Lower lobe of right lung (tissue), 2 donors: ENCODE measurements at places on chromosomes 16 and 17. TPM values are rescaled to one million over a fixed set of nuclear protein-coding genes. Genes with fewer than 3 reads are reported as not detected.

Gene FOXL1
- 0.83 TPM for total RNA-seq

GRCh38 chr17:40317880-40318829 is 9.2 kb downstream of the RARA start:
- DNase-seq, result peak; percentile 96

DNA sequence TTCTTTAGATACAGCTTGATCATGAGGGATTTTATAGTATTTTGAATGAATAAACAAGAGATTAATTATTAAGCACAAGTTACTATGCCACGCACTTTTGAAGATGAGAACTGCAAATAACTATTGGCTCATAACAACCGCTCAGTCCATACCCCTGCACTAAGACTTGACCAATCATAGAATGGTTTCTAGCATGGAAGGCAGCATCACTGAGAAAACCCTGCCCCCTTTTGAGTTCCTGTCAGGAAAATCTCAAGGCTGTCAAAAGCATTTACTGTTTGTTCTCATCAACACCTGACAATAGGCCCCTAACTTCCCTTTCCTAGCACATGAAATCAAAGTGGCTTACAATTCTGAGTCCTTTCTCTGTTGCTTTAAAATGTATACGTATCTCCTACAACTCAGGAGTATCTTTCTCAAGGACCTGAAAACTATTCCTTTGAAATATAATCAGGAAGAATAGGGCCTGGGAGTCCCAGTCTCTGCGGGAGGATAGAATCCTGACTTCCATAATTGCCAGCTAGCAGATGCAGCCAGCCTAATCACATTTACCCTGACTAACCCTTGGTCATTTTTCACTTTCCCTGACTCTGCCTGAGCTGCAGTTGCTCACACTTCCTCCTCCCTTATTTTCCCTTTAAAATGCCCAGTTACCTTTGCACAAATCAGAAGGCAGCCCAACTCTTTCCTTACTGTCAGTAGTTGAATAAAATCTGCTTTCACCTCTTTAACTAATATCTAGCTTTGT is 9.1 kb upstream of the MMD start:
- no peak for DNase-seq

GRCh38 chr16:46743232-46743719 is 4.9 kb downstream of the MYLK3 start:
- DNase-seq, result no peak

Gene GNAO1
- 1.8 TPM for total RNA-seq

GRCh38 chr16:87842209-87842869 is 27.0 kb downstream of the SLC7A5 start:
- DNase-seq, result no peak

Gene OR3A3
- total RNA-seq, result not detected

DNA sequence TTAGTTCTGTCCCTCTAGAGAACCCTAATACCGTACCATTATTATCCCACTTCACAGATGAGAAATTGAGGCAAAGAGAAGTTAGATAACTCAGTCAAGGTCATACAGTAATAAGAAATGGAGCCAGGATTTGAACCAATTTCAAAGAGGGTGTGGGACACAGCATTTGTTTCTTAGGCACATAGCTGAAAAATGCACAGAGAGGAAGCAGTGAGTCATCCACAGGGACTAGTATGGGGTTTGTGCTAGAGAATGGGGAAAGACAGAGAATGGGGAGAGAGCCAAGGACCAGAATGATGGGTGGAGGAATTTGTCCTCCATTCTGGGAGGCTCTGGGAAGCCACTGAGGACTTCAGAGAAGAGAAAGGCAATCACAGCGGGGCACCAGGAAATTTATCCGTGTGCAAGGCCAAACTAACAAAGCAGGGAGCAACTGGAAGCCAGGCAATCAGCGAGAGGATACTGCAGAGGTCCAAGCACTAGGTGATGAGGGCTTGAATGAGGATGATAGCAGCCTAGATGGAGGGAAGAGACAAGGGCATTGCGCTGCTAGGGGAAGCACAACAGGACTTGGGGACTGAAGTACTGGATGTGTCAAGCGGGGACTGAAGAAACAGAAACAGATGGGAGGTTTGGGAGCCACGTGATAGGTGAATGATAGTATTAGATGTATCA is 78.1 kb upstream of the ZFHX3 start:
- DNase-seq, result no peak

- DNase-seq, result peak; percentile 71
Measured at GRCh38 chr16:84832488-84833143, 12.8 kb downstream of the CRISPLD2 start.

GRCh38 chr17:3735515-3735914 is 11.8 kb downstream of the HASPIN start:
- no peak for DNase-seq

- no peak for DNase-seq
Measured at GRCh38 chr17:13776027-13776551, 174.4 kb upstream of the HS3ST3A1 start.

Gene KRT32
- total RNA-seq, result not detected

Gene CDRT15
- total RNA-seq, result not detected

DNA sequence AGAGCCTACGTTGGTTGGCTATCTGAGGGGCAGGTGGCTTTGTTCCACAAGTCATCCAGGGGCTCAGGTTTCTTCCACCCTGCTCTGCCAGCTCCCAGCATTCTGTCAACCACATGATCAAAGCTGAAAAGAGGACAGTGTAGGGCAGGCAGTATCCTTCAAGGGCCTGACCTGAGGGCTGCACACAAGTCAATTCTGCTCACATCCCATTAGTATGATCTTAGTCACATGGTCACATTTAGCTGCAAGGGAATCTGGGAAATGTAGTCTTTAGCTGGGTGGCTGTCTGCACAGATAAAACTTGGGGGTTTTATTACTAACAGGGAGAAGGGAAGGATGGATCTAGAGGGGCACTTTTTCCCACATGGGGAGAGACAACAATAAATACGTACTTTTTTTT is 97.3 kb downstream of the SALL1 start:
- DNase-seq, result no peak

Gene CDH3
- 3.4 TPM for total RNA-seq

DNA sequence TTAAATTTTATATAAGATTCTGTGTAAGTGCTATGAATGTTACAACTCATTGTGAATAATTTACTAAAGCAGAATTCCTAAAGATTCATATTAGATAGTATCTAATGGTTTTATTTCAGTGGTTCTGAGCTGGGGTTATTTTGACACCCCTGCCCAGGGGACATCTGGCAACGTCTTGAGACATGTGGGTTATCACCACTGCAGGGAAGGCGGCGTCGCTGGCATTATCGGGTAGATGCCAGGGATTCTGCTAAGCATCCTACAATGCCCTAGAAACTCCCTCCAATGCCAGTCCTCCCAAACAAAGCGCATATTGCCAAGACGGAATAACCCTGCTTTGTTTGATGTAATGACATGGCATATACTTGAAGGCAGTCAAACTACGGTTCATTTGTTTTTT is 372.3 kb upstream of the ZFHX3 start:
- no peak for DNase-seq

DNA sequence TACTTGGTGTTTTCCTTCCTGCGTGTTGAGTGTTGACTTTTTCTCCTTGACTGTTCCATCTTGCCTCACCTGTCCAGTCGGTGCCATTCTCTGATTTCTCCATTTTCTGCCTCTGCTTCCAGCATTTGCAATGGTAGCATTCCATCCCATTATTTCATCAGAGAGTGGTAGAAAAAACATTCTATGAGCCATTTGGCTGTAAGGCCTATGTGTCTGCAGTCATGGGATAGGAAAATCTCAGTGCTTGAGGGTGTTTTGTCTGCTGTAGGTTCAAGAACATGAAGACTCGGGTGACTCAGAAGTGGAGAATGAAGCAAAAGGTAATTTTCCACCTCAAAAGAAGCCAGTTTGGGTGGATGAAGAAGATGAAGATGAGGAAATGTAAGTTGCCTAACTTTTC is 2.7 kb downstream of the UTP18 start:
- no peak for DNase-seq

- DNase-seq, result no peak
Measured at GRCh38 chr16:22970209-22970865, 156.4 kb downstream of the HS3ST2 start.

DNA sequence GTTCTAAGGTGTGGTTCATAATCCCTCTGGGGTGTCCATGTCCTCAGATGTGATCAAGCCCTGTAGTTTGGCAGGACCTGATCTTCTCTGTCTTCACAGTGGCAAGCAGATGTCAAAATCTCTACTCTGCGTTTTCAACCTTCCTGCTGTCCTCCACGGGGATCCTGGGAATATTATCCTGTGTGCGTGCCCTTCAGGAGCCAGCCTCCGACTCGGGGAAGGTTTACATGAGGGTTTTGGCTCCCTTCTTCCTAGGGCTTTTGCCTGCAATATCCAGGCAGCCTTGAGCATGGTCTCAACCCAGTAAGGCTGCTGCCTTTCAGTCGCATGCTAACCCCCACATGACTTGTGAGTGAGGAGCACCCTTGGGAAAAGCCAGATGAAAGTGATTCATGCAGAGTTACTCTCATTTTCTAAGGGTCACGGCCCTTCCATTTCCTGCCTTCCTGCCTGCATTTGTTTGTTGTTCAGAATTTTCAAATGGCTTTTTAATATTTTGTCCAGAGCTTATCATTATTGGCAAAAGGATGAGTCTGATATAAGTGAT is 202.2 kb upstream of the CHMP6 start:
- DNase-seq, result no peak

Gene HOXB1
- not detected for total RNA-seq

- no peak for DNase-seq
Measured at GRCh38 chr16:81401035-81401950, 43.3 kb upstream of the CMIP start.

Gene CCP110
- total RNA-seq, result 23.9 TPM

DNA sequence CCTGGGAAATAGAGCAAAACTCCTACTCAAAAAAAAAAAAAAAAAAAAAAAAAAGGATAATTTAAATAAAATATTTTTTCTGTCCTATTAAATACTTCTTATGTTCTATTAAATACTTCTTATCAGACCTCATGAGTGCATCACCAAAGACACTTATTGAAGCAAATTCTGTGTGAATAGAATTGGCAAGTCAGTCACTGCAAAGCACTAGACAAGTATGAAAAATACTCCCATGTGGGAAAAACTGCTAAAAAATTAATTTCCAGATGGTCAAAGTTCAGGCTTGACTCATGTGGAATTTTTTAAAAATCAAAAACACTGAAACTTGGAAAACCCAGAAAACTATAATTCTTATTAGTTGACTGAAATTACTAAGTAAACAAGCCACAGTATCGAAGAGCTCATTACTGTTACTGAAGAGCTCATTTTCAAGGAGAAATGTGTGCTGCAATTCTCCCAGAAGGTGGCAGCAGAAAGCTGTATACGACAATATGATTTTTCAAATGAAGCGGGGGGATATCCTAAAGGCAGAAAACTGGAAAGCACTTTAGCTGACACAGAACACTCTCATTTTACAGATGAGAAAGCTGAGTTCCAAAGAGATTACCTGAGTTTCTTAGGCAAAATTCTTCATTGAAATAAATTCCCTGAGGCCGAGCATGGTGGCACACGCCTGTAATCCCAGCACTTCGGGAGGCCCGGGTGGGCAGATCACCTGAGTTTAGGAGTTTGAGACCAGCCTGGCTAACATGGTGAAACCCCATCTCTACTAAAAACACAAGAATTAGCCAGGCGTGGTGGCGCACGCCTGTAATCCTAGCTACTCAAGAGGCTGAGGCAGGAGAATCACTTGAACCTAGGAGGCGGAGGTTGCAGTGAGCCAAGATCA is 15.9 kb upstream of the FBXO47 start:
- no peak for DNase-seq

DNA sequence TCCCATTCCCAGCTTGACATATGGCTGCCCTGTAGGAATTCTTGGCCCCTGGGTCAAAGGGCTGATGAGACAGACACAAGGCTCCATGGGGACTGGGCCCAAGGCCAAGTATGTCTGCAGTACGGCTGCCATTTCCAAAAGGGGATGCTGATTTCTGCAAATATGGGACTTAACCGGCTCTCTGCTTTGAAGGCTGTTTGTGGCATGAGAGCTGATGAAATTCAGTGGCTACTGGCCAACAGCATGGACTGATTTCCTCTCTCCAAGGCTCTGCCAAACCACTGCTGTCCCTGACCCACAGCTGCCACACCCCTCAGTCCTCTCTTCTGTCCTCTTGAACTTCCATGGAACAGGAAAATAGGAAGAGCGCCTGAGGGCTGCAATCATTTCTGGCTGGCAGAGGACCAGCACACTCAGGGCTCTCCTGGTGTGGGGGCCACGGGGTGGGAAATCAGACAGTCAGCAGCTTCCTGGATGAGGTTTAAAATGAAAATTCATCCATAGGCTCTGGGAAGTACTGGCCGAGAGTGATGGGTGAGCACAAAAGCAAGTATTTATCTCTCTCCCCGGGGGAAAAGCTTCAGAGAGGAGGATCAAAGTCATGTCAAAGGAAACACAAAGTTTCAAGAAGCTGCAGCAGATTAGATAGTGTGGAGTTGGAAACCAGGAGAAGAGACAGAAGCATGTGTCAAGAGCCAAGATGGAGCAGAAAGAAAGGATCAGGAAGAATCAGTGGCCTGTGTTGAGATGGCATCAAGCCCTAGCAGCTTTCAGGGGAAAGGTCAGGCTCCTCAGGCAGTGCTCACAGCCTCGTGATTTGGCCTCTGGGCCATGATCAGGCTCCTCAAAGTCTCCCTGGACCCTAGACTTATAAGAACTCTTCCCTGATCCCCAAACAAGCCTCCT is 64.1 kb upstream of the SREBF1 start:
- peak; percentile 78 for DNase-seq

DNA sequence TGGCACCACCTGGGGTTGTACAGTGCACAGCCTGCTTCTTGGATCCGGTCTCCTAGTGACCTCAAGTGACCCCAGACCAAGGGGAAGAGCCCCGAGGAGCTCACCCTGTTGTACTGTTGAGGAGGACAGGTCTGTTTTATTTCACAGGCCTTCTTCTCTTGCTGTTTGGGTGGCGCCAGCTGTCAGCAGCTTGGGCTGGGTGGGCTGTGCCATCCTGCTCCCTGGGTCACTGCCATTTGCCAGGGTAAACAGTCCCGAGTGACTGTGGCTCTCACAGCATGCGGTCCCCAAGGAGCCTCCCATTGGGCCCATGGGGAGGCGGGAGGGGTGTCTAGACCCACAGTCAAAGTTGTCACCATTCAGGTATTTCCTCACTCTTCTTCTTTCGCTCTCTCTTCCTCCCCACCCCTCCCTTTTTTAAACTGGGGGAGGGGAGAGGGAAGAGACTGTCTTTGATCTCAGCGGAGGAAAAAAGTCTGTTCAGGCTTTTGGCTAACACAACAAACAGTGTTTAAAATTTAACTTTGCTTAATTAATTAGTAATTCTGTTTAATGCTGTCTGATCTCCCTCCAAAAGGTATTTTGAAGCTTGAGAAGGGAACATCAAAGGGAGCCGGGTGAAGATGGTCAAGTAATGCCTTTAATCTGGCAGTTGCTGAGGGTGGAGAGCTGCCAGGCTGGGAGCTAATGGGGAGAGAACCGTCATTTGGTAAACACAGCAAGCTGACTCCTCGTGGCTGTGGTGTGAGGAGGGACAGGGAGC is 64.0 kb downstream of the SNX20 start:
- no peak for DNase-seq
